ENCODE measurements at places on chromosomes 4 and X.

DNA sequence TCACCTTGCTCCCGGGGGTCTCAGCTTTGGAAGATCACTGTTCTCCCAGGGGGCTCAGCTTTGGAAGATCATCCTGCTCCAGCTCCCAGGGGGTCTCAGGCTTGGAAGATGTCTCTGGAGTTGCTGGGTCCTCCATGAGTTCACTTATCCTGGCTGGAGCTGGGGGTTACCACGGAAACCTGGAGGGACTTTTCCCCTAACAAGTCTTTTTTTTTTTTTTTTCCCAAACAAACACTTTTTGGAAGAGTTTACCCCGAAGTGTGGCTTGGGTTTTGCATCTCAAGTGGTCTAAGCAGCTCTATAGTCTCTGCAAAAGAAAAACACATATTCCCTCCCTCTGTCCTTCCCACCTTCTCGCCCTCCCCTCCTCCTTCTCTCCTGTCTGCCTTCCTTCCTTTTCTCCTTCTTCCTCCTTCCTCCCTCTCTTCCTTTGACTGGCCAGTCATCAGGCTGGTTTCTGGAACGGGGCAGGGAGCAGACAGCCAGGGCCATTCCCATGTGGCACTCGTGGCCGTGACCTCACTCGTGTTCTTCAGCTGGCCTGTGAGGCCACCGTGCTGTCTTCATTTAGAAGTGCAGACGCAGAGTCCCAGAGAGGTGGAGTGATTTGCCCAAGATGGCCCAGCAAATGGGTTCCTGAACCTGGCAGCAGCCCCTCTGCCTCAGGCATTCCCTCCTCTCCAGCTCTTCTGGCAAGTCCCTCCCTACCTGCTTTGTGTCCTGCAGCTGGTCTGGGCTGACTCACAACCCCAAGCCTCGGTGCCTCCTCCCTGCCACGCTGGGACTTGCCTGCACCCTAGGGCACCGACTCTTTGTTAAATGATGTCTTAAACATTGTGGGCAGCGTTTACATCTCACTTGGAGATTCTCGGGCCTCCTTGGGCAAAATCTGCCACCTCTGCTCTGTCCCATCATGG is 25.9 kb upstream of the HMX1 start:
- no peak for DNase-seq

DNA sequence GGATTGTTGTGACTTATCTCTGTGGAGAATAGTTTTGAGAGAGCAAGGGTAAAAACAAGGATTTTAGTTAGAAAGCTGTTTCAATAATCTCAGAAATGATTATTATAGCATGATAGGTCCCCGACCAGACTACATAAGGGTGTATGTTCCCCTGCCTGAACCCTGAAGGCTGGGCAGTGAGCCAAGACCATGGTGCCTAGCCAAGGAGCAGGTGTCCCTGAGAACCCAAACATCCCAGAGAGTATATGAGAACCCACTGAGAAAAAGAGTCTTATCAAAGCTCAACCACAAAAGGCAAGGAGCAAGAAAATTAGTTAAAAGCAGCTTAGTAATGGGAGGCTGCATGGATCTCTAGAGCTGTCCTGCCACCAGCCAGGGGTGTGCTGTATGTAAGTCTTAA is 94.9 kb upstream of the UNC5C start:
- no peak for DNase-seq

DNA sequence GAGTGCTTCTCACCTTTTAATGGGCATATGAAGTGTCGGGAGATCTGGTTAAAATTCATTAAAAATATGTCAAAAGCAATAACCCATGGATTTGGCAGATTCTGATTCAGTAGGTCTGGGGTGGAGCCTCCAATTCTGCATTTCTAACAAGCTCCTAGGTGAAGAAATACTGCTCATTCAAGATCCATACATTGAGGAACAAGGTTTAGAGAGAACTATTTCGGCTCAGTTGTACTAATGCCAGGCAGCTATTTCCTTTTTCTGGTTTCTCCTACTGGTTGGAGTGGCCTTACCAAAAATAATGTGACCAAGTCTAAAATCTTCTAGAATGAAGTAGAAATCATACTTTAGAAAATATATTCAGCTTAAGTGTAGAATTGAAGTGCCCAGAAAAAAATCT is 117.5 kb downstream of the TSPAN7 start:
- no peak for DNase-seq

GRCh38 chr4:81030061-81030980 is at the start of gene BMP3:
TSS of gene BMP3 (plus strand) at chr4:81030708. CDS start at chr4:81031285, 577 bp downstream.
- DNase-seq: peak; percentile 7

DNA sequence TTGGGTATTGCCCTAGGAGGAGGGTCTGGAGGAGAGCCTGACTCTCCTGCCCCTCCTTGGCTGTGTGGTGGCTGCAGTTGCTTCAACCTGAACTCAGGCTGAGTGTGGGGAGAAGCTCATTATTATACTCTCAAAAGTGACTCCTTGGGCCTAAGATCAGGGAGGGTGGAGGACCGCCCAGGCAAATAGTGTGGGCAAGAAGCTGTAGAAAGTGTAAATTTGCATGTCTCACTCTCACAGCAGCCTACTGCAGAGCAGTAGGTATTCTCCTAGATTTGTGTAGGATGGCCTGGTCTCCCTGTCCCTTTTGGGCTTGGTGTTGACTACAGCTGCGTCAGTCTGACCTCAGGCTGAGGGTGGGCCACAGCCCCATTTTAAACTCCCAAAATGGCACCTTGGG is 156.1 kb downstream of the ZNF330 start:
- DNase-seq: no peak

GRCh38 chr4:8818063-8818881 is 53.4 kb downstream of the HMX1 start:
- DNase-seq: no peak

DNA sequence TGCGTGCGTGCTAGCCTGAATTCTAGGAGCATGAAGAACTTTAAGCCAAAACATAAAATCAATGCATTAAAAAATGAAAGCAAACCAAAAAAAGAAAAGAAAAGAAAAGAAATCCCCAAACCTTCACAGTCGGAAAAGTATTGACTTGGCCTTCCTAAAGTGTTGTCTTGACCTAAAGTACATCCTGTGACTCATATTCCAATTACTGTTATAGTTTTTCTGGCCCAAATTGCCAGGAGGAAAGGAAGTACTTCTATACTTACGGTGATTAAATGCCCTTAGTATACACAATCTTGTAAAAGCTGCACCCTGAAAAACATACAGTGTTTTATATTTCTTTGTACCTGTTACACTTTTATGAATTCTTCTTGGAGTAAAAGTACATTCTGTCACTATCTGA is 512.8 kb downstream of the ANKRD50 start:
- DNase-seq: peak; percentile 74

- peak; percentile 30 for DNase-seq
Observed at GRCh38 chr4:105709081-105709450, 482 bp downstream of the GSTCD start.

GRCh38 chr4:54709400-54709799 is 51.6 kb downstream of the KIT start:
- no peak for DNase-seq

DNA sequence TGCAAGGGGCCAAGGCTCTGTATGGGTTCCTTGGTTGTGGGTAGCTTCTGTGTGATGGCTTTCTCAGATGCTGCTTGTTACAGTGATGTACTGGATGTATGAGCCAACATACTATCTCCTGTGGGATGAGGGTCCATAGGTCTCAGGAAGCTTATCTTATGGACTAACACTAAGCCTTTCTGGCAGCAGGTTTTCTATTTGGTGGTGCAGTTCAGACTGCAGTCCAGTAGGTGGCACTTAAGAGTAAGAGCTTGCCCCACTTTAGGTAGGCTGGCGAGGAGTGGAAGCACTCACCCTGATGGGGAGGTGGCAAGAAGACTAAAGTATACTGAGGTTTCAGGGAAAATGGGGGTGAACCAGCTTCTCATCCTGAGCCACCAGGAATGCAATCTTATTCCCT is 306.7 kb upstream of the MAOA start:
- DNase-seq: peak; percentile 24

GRCh38 chr4:11628093-11628725 is 199.5 kb upstream of the HS3ST1 start:
- no peak for DNase-seq

DNA sequence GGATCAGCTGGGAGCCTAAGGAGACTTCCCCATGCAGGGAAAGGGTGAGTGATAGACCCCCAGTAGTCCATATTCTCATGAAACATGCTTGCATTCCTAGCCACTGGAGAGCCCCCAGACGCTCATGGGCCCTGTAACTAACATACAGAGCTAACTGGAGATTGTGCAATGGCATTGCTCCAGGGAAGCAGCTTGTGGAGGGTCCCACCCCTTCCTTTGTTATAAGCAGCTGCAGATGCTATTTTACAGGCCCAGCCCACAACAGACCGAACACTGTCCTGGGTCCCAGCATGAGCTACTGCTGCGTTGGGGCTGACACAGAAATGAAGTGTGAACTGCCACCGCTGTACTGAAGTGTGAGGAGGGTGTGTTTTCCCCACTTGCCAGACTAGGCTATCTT is 1465.7 kb upstream of the DIAPH2 start:
- no peak for DNase-seq

GRCh38 chr4:101292214-101292613 is 55.1 kb downstream of the PPP3CA start:
- no peak for DNase-seq

GRCh38 chrX:123013141-123013540 is 170.9 kb upstream of the GRIA3 start:
- peak; percentile 1 for DNase-seq

GRCh38 chr4:151260526-151260925 is 16.4 kb upstream of the PRSS48 start:
- peak; percentile 21 for DNase-seq

GRCh38 chrX:40434443-40434842 is 146.3 kb upstream of the ATP6AP2 start:
- DNase-seq: no peak

DNA sequence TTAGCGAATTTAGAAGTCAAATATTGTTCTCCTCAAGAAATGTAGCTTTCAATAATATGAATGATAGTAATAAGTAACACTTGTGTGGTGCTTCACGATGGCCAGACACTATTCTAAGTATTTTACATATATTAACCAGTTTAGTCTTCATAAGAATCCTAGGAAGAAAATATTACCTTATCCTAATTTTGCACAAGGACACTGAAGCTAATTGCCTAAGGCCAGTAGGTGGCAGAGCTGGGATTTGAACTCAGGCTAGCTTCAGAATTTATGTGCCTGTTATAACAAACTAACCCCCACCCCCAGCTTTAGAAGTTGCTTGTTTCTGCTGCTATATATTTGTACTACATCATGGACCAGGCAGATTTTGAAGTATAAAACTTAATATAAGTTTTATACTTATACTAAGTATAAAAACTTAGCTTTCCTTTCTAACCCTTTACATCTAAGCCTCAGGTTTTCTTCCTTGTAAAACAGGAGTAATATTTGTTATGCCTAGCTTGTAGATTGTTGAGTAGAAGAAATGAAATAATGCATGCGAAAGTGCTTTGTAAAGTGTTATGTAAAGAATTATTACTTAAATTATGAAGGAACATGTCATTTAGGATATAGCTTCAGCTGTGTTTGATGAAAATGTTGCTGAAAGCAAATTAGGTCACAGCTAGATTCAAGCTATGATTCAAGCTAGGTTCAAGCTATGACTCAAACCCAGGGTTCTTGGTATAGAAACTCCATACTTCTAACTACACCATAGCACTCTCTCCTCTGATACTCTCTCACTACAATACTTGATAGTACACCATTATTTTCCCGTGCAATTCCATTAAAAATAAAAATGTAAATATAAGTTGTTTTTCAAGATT is 4.2 kb upstream of the CDS1 start:
- DNase-seq: peak; percentile 48

DNA sequence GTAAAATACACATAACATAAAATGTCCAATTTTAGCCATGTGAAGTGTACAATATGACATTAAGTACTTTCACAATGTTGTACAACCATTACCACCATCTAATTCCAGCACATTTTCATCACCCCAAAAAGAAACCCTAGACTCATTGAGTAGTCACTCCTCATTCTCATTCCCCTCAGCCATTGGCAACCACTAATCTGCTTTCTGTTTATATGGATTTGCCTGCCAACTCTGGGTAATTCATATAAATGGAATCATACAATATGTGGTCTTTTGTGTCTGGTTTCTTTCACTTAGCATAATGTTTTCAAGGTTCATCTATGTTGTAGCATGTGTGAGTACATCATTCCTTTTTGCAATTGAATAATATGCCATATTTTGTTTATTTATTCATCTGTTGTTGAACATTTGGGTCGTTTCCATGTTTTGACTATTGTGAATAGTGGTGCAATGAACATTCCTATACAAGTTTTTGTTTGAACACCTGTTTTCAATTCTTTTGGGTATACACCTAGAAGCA is 43.0 kb downstream of the EIF2S3 start:
- DNase-seq: no peak

- peak; percentile 67 for DNase-seq
Observed at GRCh38 chrX:40154250-40154852, 56.6 kb upstream of the BCOR start.

- DNase-seq: no peak
Observed at GRCh38 chrX:104742355-104742754, 176.4 kb downstream of the IL1RAPL2 start.

DNA sequence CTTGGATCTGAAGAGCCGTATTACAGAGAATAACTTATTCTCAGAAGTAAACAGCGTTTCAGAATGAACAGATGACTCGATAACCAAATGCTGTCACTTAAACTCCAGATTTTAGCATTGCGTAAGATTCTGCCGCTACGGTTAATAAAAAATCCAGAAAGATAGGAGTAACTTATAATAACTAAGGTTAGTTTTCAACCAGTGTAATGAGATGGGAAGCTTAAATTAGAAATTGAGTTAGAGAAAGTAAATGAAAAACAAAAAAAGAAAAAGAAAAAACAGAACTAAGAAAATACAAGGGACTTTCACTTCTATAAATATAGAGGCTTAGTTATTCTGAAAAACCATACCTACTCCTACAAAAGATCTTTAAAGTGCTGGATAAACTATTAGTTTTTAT is 13.1 kb upstream of the PARM1 start:
- DNase-seq: no peak

GRCh38 chrX:136608295-136608933 is 39.5 kb upstream of the CD40LG start:
- DNase-seq: peak; percentile 14

DNA sequence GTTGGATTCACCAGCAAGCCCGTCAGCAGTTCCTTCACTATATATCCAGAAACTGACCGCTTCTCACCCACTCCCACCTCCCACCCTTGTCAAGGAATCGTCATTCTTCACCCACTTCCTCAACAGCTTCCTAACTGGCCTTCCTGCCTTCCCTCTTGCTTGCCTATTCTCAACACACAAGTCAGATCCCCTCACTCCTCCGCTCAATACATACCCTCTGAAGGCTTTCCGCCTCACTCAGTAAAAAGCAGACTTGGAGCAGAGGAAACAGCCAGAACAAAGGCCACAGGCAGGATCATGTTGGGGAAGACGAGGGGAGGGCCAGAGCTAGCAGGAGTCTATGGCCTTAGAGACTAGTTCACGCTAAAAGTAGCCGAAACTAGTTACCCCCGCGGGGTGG is 23.7 kb downstream of the RWDD4 start:
- DNase-seq: no peak

- DNase-seq: no peak
Observed at GRCh38 chr4:105272002-105272401, 125.3 kb downstream of the TET2 start.

- no peak for DNase-seq
Observed at GRCh38 chr4:2458546-2459491, 10.1 kb upstream of the RNF4 start.
